ENCODE measurements at places on chromosomes 11 and 22.
A peak's percentile ranks its signal among the peaks of the same experiment; 100 is the strongest.

DNA sequence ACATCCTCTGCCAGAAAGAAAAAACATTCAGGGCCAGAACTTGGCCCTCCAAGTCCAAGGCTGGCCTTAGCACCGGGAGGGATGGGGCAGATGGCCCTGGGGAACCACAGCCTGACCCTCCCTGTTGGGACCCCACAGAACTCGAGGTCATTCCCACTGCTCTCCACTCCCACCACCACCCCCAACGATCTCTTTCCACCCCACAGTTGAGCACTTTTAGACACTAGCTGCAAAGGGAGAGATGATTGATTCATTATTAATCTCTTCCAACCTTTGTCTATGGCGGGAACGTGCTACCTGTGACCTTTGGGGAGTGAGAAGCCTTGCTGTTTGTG, 869.7 kb downstream of the BRD1 start:
- DNase-seq = no peak

- no peak for DNase-seq
Observed at GRCh38 chr11:118530683-118531596, at the start of gene TMEM25. TMEM25 (plus strand) TSS chr11:118531192; CDS start chr11:118531802, 610 bp downstream.

DNA sequence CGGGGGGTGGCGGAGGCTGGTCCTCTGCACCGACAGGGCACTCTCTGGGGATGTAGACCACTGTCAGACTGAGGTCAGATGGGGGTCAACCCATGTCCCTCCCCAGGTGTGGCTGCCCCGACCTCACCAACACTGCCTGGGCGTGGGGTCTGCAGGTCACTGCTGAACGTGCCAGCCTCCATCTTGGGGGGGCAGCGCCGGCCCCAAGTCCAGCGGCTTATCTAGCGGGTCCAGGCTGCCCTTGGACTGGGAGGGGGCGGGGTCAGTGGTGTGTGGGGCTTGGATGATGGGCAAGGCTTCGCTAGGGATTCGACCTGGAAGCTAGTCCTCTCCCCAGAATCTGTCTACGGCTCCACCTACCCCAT, 178.2 kb downstream of the IGLL1 start:
- DNase-seq = no peak

DNA sequence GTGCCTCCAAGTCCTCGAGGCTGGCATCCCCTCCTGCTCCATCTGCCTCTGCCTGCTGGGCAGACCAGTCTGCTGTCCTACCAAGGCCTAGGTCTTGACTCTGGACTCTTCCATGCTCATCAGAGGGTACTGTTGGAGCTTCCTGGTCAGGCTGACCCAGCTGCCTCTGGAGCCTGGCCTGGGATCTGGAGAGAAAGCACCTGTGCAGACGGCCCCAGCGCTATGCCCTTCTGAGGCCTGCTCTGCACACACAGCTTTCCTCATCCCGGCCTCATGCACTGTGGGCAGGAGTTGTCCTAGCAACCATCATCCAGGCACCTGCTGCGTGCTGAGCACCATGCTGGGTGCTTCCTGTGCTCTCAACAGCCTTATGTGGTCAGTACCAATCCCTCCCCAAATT, 70.8 kb downstream of the CDKN1C start:
- DNase-seq = no peak

DNA sequence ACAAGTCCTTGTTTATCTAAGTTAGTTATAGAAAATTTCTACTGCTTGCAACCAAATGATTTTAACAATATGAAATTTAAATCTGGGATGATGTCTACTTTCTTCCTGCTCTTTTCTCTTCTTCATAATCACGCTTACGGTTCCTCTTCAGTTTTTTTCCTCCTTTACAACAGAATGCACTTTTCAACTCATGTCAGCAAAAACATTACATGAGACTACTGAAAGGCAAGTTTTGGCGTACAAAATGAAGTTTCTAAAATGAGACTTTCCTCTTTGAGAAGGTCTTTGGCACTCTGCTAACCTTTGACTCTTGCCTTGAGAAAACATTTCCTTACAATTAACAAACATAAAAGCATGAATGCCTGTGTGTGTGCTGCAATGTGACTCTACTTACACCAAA, 23.3 kb downstream of the TMEM123 start:
- DNase-seq = no peak

- no peak for DNase-seq
Observed at GRCh38 chr11:94780432-94780831, 12.3 kb downstream of the AMOTL1 start.

DNA sequence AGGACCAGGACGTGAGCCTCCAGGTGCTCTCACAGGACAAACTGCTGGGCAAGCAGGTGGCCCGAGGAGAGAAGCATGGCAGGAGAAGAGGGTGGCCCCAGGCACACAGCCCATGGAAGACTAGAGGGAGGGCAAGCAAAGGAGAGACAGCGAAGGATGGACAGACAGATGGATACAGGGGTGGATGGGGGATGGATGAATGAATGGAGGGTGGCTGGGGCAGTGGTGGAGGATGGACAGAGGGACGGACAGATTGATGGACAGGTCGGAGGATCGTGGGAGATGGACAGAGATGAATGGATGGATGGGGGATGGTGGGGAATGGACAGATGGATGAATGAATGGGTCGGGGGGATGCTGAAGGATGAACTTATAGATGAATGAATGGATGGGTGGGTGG, 22.7 kb downstream of the ARVCF start:
- DNase-seq = no peak

- no peak for DNase-seq
Observed at GRCh38 chr11:44607319-44607962, 42.0 kb downstream of the CD82 start.

- DNase-seq = no peak
Observed at GRCh38 chr11:89498845-89499448, 7.8 kb upstream of the NOX4 start.

- no peak for DNase-seq
Observed at GRCh38 chr22:26592421-26592891, 2.5 kb upstream of the TPST2 start.

DNA sequence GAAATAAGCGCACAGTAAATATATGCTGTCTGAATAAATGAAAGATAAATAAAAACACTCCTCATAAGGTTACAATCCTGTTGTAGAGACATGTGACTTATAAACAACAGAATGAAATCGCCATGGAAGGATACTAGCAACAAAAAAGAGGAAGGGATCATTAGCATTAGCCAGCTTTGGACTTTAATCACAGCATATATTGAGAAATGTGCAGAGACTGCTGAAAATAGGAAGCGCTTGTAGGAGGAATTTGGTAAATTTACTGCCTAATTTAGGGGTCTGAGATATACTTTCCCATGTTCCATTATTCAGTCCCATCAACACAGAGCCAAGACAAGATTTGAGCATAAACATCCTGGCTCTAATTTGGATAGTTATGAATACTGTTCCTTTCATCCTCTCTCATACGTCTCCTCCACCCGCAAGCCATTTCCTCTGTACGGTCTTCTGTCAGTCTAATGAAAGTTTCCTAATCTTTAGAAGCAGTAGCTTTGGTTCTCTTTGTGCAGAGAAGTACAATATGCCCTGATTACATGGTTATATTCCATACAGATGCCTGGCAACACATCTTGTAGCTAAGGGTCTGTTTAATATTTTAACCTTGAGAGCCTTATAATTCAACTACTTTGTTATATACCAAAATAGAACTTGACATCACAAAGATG, 37.1 kb upstream of the AKIP1 start:
- no peak for DNase-seq

- DNase-seq = peak; percentile 23
Observed at GRCh38 chr11:78149646-78150045, 10.2 kb upstream of the ALG8 start.

GRCh38 chr11:134331354-134332188, at the start of gene GLB1L2:
GLB1L2 (plus strand) TSS chr11:134331988; CDS start chr11:134332062, 74 bp downstream.
- DNase-seq = no peak

DNA sequence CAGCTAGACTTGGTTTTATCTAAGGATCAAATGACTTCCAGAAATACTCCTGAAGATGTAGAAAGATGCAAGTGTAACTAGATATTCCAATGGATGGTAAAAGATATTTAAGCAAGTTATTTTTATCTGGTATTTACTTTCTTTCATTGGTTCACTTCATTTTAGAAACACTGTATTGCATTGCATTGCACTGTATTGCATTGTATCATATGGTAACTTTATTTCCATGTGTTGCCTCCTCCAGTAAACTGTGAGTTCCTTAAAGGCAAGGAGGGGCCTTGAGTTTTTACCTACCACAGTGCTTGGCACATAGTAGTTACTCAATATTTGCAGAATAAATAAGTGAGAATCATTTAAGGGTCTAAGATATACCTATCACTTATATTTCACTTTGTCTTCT, 31.8 kb upstream of the FLI1 start:
- DNase-seq = no peak

- no peak for DNase-seq
Observed at GRCh38 chr22:20881869-20882815, 23.3 kb downstream of the SNAP29 start.

DNA sequence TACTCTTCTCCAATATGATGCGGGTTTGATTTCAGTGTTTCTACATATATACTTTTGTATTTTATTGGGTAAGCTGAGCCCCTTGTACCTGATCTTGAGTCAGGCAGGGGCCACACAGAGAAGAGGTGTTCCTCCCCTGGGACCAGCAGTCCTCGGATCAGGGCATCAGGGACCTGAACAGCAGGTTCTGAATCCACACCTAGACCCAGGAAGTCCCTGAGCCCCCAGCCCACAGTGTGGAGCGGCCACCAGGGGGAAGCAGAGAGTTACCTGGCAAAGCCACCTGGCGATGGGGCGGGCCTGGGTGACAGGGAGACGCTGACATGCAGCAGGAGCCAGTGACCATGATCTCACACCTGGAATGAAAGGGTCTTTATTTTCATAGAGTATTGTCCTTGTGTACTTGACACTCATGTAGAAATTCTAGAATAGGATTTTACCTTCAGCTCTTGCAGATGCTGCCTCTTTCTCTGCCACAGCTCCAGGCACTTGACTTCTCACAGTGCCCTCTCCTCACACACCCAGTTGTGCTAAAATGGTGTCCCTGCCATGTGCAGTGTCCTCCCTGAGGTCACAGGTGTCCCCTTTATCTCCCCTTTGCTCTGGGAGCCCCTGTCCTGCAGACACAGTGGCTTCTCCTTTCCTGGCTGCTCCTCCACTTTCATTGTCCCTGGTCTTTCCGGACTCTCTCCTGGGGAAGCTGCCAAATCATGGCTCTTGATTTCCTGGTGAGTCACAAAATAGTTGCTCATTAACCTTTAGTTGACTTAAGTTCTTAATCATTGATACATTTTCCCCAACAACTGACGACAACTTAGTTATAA, 48.5 kb downstream of the GGTLC2 start:
- peak; percentile 12 for DNase-seq

- no peak for DNase-seq
Observed at GRCh38 chr11:67320011-67320410, 16.7 kb downstream of the SSH3 start.

DNA sequence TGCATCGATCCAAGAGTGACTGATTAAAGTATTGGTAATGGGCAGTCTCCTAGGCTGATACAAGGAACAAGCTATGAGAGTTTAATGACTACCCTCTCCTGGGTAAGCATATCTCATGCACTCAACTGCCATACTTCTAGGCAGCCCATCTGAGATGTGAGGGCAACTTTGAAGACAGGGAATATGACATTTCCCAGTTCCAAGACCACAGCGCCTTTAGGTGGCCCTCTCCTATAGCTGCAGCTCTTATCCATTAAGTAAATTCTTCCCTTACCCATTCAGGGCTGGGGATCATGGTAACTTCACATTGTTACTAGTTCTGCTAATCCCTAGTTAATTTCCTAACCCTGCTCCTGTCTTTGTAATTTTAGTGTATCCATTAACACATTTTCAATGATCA, 157.3 kb upstream of the CTSC start:
- no peak for DNase-seq

DNA sequence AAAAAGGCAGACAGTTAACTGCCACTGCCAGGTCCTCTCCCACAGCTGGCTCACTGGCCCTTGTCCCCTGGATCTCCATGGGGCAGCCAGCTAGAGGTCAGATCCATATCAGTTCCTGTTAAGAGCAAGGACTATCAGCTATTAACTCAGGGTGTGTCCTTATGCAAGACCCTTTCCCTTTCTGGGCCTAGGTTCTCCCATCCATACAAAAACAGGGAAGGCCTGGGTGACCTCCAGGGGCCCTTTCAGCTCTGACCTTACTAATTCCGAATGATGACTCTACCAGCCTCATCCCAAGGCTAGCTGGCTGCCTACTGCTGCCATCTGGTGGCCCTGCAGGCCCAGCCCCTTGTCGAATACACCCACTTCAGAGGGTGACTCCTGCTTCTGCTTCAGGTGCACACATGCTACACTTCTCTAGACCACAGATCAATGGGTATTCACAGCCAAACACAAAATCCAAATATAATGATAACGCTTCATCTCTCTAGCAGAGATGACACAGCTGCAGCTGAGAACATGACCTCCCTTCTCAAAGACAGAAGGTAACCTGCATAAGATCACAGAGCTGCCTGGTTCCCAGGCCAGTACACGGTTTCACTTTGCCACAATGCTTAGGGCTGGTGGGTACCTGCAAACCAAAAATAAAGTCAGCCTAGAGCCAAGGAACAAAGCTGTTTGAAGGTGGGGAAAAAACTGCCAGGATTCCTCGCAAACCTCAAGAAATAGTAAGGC, 34.1 kb downstream of the SERGEF start:
- DNase-seq = no peak

DNA sequence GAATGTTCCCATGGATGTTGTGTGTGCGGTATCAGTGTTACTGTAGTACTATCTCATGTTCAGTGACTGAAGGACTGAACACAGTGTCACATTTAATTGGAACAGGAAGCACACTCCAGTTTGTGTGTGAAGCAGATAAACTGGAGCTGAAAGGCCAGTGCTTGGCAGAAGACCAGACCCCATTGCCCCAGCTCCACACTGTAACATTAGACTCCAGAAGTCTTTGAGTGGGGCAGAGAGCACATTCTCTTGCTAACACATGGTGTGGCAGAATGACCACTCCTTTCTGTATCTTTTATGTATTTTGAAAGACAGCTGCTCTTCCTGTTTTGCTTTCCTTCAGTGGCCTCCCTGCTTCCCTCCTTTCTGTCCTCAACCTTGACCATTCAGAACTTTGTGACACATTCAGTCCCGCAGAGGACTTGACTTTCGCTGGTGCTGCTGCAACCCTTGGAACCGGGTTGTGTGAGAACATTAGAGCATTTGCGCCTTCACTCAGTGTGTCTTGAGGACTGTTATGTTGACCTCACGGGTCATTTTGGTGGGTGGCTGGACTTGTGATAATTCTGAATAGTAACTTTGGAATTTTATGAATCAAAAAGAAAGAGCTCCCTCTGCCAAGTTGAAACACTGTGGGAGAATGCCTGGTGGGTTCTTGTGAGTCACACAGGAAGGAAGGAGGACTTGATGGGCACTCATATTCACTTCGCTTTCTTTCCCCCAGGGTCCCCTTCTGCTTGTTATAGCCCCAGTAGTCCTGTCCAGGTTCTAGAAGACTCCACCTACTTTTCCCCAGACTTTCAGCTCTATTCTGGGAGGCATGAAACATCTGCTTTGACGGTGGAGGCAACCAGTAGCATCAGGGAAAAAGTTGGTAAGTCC, 26.4 kb downstream of the AMOTL1 start:
- DNase-seq = peak; percentile 96

- no peak for DNase-seq
Observed at GRCh38 chr11:72132646-72133045, 2.9 kb upstream of the FOLR3 start.

DNA sequence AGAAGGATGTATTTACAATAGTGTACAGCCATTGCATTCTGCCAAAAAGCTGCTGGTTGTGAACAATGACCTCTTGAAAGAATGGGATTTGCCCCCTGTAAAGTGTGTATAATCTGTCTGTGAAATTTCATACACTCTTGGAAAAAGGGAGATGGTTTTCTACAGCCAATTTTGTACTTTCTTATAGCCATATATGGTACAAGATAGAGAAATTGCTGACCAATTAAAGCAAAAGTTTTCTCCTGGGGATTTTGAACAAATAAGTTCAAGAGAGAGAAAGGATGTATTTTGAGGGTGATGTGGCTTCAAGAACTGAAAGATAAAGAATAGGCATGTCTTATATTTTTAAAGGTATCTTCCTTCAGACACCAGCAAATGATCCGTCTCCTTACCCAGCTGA, 211.0 kb downstream of the NAV2 start:
- no peak for DNase-seq
